Hematopoietic multipotent progenitor cell treated with erythropoietin and hydrocortisone succinate and interleukin-3 and kit ligand, for 4 days (in vitro differentiated cells): ENCODE measurements at places on chromosomes 2 and 18.

DNA sequence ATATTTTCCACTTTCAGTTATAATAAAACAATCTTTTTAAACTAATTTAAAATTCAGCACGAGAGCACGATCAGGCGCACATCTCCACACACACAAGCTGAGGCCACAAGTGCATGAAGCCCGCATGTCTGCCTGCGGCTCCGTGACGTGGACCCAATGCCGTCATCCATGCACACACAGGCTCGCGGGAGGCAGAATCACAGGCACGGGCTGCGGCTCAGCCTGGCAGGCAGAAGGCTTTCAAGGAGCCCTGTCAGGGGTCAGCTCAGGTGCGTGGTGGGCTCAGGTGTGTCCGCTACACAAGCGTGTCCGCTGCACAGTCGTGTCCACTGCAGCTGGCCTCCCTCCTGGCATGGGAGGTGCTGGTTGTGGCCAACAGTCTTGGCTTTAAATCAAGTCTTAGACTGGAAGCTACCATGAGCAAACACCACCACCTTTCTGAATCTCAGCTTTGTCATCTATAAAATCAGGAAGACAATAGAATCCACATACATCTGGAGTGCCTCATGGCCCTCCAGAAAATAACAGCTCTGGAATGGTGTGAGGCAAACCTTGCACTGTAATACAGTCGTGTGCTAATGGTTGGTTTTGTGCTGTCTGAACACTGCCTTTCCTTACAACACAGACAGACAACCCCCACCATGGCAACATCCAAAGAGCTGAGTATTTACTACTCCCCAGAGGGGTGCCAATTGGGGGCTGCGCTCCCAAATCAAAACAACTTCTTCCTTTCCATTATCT, 210.1 kb downstream of the NDUFA10 start:
- no peak for DNase-seq

- DNase-seq = no peak
These were observed 190.4 kb downstream of the SNTG2 start for GRCh38 chr2:1141079-1141478.

GRCh38 chr2:144615866-144616565, 96.1 kb upstream of the ZEB2 start:
- DNase-seq = no peak

GRCh38 chr2:142306131-142306530, 175.3 kb upstream of the LRP1B start:
- DNase-seq = no peak
